ENCODE measurements at places on chromosomes 2 and 18.

- no peak for DNase-seq
Observed at GRCh38 chr2:69975853-69976462, 14.5 kb upstream of the ASPRV1 start.

- DNase-seq = no peak
Observed at GRCh38 chr18:21291106-21291505, 49.1 kb downstream of the GREB1L start.

DNA sequence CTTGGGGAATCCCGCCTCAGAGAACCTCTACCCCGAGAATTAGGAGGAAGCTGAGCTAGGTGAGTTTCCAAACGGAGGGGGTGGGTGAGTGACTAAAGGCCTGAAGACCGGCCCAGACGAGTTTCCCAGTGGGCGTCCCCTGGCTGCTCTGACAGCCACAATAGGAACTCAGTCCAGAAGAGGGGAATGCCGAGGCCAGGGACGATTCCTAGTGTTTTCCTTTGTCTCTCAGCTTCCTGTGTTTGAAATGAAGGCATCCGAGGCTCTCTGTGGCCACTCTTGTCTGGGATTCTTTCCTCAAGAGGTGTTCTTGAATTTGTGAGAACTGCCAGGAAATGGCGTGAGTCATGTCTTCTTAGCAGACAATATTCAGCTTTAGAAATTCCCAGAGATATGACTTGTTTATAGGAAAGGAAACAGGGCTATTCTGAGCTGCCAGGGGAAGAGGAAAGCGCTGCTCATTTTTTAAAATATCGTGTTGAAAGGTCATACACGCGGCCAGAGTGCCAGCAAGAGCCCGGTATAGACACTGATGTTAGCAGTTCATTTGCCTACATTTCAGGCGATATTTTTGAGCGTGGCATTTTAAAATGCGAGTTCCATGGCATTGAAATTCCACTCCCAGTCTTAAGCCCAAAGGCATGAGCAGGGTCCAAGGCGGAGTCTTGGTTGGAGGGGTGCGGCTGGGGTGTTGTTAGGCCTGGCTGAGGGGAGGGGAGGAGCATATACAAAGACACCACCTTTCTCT lies 169.1 kb upstream of the KLF7 start:
- DNase-seq = peak; percentile 93

- no peak for DNase-seq
Observed at GRCh38 chr2:119488245-119489214, 35.8 kb downstream of the SCTR start.

DNA sequence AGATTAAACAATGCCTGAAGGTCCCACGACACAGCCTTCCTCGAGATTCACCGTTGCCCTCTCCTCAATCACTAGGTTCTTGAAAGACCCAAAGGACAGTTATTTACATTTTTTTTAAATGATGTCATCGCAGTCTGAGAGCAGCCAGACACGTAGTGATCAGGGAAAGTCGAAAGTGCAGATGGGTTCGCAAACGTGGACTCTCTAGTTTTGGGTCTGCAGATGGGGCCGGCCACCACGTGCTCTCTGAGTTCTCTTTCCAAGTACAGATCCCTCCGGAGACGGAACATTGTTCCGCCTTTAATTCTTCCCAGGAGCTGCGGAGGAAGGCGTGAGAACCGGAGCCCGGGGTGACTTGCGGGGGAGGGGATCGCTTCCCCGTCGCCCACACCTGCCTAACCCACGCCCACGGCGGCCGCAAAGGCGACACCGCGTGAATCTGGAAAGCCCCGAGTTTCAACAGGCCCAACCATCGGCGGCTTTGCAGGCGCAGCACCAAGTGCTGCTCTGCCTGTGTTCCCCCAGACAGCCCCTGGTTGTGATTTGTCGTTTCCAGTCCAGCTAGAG lies 54.3 kb downstream of the PKDCC start:
- DNase-seq = peak; percentile 97

- DNase-seq = no peak
Observed at GRCh38 chr2:234603619-234604018, 106.7 kb upstream of the ARL4C start.

DNA sequence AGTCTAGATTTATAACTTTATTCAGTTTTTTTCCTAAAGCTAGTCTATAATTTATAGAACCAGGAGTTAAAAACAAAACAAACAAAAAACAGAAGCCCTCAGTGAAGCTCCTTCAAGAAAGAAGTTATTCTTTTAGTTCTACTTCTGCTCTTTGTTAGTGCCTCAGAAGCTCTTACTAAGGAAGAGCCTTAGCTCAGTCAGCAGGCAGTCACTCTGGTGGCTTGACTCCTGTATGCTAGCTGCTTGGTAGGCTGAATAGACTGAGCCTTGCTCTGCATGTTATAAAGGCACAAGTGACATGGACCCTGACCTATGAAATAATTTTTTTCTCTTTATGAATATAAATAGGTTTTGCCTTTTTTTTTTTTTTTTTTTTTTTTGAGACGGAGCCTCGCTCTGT lies 24.8 kb downstream of the NCOA1 start:
- DNase-seq = peak; percentile 61

DNA sequence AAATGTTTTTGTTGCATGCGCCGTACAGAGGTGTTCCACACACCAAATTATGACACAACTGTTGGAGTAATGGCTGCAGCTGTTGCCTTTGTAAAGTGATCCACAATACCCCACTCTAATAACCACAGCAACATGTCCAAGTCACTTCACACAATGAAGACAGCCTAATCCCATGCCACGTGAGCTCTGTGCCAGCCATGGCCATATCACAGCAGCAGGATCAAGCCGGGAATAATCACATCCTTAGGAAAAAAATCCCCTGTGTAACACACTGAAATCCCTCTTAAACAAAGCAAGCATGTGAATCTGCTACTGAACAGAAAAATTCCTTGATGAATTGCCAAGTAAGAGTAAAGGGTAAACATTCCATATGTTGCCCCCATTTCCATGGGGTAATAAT lies 179.5 kb upstream of the PARD3B start:
- DNase-seq = no peak

DNA sequence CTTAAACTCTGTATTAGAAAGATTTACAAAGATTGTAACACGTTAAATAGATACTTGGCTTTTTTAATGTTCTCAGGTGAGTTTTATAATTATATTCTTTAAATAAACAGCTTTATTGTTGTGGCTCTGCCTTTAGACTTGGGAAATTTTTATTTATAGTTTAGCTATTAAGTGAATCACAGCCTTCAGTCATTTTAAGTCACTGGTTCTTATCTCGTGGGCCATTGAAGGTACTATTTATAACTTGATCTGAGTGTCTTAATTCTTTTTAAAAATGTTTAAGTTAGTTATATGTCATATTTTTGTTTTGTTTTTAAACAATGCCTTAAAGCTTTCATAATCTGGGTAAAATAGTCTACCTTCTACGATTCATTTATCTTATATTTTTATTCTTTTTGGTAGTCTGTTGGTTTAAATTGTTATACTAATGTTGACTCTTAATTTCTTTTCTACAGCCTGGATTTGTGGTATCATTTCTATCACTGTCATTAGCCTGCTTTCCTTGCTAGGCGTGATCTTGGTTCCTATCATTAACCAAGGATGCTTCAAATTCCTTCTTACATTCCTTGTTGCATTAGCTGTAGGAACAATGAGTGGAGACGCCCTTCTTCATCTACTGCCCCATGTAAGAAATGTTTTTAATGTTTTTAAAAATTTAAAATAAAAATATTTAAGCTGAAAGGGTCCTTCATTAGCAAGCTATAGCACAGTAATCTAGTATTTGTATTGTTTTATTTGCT lies 49.3 kb downstream of the SLC39A10 start:
- DNase-seq = no peak

GRCh38 chr2:120432293-120432975 lies 86.5 kb downstream of the INHBB start:
- no peak for DNase-seq

- no peak for DNase-seq
Observed at GRCh38 chr2:22999951-23000350, 385.0 kb upstream of the KLHL29 start.

DNA sequence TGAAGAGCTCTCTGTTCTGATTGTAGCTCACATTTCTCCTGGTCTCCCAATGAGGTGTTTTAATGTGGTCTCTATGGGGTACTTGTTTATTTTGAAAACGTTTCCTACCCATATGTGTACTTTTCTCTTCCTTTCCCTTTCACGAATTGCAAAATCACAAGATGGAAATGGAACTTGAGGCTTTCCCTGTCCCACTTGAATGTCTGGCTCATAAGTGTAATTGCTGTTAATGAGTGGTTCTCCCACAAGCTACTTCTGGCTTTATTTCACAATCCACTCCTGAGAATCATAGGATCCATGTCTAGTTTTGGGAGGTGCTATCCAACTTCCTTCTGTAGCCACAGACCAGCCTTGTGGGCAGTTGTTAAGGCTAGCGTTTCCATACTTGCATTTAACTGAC lies 81.1 kb upstream of the CAVIN2 start:
- peak; percentile 12 for DNase-seq

- no peak for DNase-seq
Observed at GRCh38 chr2:146244830-146245229, 1600.0 kb upstream of the ACVR2A start.

- DNase-seq = no peak
Observed at GRCh38 chr2:88095022-88095421, 27.4 kb downstream of the SMYD1 start.

DNA sequence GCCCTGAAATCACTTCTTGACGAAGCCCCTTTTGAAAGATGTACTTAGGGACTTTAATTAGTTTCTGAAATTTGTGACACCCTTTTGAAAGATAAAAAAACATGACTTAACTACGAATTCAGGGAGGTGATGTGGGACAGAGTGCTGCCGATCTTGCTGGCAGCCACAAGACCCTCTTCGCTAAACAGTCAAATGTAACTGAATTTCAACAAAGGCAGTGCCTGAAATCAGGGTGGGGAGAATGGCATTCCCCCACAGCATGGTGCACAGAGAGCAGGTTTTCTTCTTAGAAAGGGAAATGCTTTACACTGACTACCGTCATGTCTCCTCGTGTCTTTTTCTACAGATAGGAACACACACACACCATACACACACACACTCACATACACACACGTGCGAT lies 640.2 kb upstream of the POU3F3 start:
- no peak for DNase-seq

DNA sequence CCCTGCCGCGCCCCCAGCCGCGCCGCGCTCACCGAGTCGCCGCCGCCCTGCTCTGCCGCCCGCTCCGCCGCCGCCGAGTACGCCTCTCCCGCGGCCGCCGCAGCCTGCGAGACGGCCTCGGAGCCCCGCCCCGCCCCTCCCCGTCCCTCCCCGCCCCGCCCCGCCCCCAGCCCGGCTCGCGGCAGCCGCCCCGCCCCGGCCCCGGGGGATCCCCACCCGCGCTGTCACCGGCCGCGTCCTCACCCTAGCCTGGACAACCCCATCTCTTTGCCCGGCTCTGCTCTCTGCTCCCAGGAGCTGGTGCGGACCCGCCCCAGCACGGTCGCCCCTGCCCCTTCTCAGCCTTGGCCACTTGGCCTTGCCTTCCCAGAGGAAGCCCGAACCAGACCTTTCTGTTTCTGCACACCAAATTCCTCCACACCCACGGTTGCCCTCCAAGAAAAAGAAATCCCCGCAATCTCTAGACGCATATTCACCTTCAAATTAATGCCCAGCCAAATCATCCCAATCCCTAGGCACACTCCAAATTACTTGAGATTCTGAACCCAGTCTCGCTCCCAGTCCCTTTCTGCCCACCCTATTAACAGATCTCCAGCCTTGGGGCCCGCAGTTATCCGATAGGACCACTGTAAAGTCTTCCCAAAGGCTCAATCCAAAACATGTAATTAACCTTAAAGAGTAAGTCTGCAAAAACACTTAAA lies at the start of gene CYRIA:
TSS of gene CYRIA (minus strand) at position 87 of the 701 bp plus-strand sequence. CDS start 77,715 bp downstream, outside the sequence.
- peak; percentile 80 for DNase-seq

GRCh38 chr2:147086715-147087114 lies 758.1 kb upstream of the ACVR2A start:
- DNase-seq = no peak

GRCh38 chr18:34094148-34094547 lies 130.6 kb downstream of the NOL4 start:
- DNase-seq = no peak

GRCh38 chr2:47282621-47283272 lies 120.2 kb upstream of the MSH2 start:
- DNase-seq = no peak

DNA sequence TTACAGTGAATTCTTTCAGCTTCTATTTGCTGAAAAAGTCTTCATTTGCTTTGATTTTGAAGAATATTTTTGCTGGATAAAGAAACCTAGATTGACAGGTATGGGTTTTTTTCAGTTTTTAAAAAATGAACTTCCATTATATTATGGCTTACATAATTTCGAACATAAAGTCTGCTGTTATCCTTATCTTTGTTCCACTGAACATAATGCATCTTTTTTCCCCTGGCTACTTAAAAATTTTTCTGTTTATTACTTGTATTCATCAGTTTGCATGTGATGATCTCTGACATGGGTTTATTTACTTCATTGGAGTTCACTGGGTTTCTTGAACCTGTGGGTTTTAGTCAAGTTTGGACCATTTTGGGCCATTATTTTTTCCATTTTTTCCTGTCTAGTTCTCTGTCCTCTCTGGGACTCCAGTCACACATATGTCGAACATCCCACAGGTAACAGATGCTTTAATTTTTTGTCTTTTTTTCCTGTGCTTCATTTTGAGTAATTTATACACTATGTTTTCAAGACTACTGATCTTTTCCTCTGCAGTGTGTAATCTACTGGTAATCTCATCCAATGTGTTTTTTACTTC lies 33.1 kb downstream of the SEC11C start:
- DNase-seq = no peak

- DNase-seq = peak; percentile 7
Observed at GRCh38 chr2:147331790-147332419, 512.9 kb upstream of the ACVR2A start.

- DNase-seq = no peak
Observed at GRCh38 chr2:183204397-183204796, 80.2 kb downstream of the NUP35 start.

DNA sequence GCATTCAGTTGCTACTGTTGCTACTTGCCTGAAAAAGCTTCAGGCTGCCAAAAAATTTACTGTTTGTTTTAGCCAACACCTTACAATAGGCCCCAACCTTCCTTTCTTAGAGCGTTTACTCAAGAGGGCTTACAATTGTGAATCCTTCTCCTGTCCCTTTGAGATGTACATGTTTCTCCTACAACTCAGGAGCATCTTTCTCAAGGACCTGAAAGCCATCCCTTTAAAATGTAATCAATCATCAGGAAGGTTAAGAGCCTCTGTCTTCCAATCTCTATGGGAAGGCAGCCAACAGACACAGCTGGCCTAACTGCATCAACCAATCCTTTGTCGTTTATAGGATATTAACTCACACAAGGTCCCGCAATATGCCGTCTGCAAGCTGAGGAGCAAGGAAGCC lies 3.4 kb upstream of the IER3IP1 start:
- DNase-seq = no peak

DNA sequence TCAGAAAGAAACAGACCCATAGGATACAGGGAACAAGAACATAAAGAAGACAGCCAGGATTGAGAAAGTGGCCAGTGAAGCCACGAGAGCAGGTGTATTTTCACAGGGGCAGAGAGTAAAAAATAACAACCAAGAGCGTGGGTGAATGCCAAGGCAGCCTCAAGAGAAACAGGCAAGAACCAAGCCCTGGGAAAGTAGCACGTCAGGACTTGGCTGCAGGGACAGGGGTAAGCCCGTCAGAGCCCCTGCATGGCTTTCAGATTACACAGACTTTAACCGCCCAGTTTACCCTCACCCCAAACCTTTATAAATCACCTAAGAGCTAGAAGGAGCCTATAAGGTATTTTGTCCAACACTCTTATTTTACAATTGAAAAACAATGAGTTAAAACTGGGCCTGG lies 43.7 kb downstream of the ARL4C start:
- DNase-seq = no peak

Measured in inflammatory macrophage treated with lipopolysaccharide for 4 hours (primary cell).